ENCODE measurements at places on chromosomes 2 and 18.

- DNase-seq, result no peak
These were observed 71.9 kb downstream of the RNF152 start for GRCh38 chr18:61820882-61821281.

GRCh38 chr2:237922641-237923361 is 44.0 kb upstream of the UBE2F start:
- DNase-seq, result no peak

GRCh38 chr2:196586511-196586991 is 53.0 kb upstream of the CCDC150 start:
- peak; percentile 48 for DNase-seq

DNA sequence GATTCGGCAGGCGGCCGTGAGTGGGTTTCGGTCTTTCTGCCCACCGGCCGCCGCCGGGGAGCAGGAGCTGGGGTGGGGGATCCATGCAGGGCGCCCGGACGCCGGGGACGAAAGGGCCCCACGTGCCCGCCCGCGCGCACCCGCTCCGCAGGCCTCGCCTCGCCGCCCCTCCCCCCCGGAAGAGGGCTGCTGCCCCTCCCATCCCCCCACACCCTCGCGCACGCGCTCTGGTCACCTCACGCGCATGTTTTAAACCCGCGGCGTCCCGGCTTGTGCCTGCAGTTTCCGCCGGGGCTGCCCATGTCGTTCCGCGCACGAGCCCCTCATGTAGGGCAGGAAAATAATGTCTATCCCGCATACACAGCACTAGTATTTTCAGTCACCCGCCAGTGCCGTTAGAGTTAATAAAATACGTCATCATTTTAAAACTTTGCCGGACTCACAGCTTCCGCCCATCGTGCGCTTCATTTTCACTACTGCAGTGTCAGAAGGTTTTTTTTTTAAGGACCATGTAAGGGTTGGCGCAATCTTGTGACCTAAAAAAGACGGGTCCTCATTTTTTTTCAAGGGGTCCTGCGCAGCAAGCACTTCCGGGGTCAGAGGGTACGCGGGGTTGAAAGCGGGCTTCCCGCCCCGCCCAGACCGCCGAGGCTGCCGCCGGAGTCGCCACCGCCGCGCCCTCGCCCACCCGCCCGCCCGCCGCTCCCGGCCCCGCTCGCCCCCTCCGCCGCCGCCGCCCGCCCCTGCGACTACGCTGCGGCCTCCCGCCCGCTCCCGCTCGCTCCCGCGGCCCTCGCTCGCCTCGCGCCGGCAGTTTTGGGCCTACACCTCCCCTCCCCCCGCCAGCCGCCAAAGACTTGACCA is at the start of gene PCBP1:
Gene PCBP1 (plus strand): TSS at position 640 of the 864 bp plus-strand sequence. CDS start 267 bp downstream, outside the sequence.
- DNase-seq, result peak; percentile 93

- DNase-seq, result peak; percentile 20
These were observed 53.8 kb downstream of the TGOLN2 start for GRCh38 chr2:85273738-85274731.

DNA sequence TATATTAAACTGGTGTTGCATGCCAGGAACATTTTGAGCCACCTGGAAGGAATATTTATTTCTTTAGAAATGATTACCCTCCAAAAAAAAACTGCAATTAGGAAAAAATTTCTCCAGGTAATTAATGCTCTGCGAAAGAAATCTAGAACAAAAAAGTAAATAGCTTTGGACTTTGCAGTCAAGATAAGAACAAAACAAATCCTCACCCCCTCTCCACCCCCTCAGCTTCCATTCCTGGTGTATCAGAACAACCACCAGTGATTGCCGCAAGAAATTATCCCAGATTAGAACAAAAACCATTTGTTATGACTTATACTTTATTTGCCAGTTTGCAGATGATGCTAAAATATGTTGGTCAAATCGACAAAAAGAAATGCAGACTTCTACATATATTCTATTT is 17.0 kb upstream of the TCF7L1 start:
- DNase-seq, result no peak

GRCh38 chr18:47334966-47335365 is 83.5 kb upstream of the SKOR2 start:
- DNase-seq, result no peak

- DNase-seq, result no peak
These were observed 8.5 kb downstream of the AGAP1 start for GRCh38 chr2:235502336-235502735.

- DNase-seq, result no peak
These were observed 496.1 kb upstream of the RAB6C start for GRCh38 chr2:129483366-129483765.

Data from HT-29 (cell line).